ENCODE measurements at places on chromosomes 11 and 22.

- H3K27me3 ChIP-seq, result no peaks in the 10 kb centered on the region
- H3K4me1 ChIP-seq, result peaks cover 11% of the 10 kb centered on the region
- H3K27ac ChIP-seq, result no peak overlapping the region
- H3K4me3 ChIP-seq, result no peak overlapping the region
- DNase-seq, result peak; percentile 75
These were observed 20.2 kb downstream of the CELF1 start for GRCh38 chr11:47532597-47533213.

DNA sequence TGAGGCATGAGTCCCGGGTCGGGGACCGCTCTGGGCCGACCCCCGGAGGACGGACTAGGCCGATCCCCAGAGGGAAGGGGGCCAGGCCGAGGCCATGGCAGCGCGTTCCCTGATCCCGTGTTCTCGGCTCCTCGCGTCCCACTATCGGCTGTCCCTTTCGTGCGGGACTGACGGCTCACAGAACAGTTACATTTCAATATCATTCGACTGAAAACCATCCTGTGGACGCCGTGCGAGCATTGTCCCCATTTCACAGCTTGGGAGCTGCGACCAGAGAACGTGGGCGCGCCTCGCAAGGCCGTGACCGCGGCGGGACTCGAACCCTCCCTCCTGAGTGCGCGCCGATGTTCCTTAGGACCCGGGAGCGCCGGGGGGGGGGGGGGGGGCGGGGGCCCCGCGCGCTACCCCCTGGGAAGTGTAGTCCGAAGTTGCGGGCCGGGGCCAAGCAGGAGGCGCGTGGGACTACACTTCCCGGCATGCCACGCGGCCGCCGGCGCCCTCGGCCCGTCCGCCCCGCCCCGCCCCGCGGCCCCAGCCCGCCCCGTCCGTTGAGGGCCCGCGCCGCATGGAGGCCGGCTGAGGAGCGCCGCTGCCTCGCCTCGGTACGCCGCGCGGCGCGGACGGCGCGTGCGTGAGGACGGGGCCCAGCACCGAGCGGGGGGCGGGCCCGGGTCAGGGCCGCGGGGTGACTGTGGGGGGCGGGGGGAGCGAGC lies at the start of gene TRABD:
Gene TRABD (plus strand): TSS at position 539 of the 713 bp plus-strand sequence. CDS start 7,148 bp downstream, outside the sequence.
- peaks cover 9% of the 10 kb centered on the region for H3K36me3 ChIP-seq
- no peak within 1 kb of the TSS for H3K27ac ChIP-seq
- H3K4me1 ChIP-seq, result peaks cover 42% of the 10 kb centered on the region
- H3K27me3 ChIP-seq, result no peaks in the 10 kb centered on the region
- peak within 1 kb of the TSS; percentile 84 for H3K4me3 ChIP-seq

DNA sequence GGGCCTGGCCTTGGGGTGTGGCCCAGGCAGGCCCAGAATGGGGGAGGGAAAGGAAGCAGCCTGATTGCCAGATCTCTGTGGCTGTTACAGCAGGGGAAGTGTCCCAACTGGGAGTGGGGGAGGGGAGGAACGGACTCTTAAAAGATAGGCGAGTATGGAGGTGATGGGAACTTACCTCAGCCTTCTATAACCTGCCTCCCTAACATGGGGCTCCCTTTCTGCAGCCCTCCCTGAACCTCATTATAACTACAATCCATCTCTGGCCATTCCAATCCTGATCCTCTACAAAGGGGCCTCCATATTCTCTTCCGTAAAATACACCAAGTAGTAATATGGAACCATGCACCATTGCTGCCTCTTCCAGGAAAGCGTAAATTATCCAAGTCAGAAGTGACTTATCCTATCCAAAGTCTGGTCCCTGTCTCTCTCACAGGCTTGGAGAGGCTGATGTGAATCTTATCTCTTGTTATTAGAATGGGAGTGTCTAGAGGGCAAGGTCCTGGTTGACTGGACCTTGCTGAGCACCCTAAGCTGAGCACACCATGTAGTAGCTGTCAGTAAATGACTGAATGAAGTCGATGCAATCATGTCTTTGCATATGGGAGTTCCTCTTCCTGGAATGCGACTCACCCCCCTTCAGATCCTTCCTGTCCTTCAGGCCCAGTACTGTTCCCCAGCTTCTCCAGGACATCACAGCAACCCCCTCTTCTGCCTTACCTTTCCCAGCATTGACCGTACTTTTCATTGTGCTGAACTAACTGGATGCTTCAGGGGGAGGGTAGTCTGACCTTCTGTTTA lies 5.9 kb downstream of the RHOG start:
- no peaks in the 10 kb centered on the region for H3K27me3 ChIP-seq
- DNase-seq, result no peak
- no peak overlapping the region for H3K27ac ChIP-seq
- no peak overlapping the region for H3K4me3 ChIP-seq
- H3K36me3 ChIP-seq, result peaks cover 17% of the 10 kb centered on the region

- H3K36me3 ChIP-seq, result no peaks in the 10 kb centered on the region
- no peaks in the 10 kb centered on the region for H3K4me1 ChIP-seq
- H3K27ac ChIP-seq, result no peak overlapping the region
- DNase-seq, result no peak
- peaks cover 15% of the 10 kb centered on the region for H3K27me3 ChIP-seq
- H3K4me3 ChIP-seq, result no peak overlapping the region
These were observed 51.0 kb upstream of the SC5D start for GRCh38 chr11:121241343-121242211.

GRCh38 chr11:44726283-44727113 lies at the start of gene TSPAN18:
Gene TSPAN18 (plus strand): TSS chr11:44726962. CDS start chr11:44906417, 179,455 bp downstream.
- peaks cover 14% of the 10 kb centered on the region for H3K4me1 ChIP-seq
- H3K36me3 ChIP-seq, result no peaks in the 10 kb centered on the region
- H3K4me3 ChIP-seq, result peak within 1 kb of the TSS; percentile 51
- no peak for DNase-seq

GRCh38 chr11:115348416-115348815 lies 155.8 kb downstream of the CADM1 start:
- no peak overlapping the region for H3K27ac ChIP-seq
- H3K4me3 ChIP-seq, result no peak overlapping the region
- no peaks in the 10 kb centered on the region for H3K4me1 ChIP-seq
- DNase-seq, result no peak

All from mesenchymal stem cell (in vitro differentiated cells and primary cell).